Ovary (tissue), 10 donors: ENCODE measurements at places on chromosomes 12 and 14.
A peak's percentile ranks its signal among the peaks of the same experiment; 100 is the strongest.

- DNase-seq = peak; percentile 36
- no peaks in the 10 kb centered on the region for H3K27me3 ChIP-seq
- no peaks in the 10 kb centered on the region for H3K36me3 ChIP-seq
- H3K4me1 ChIP-seq = peaks cover 3% of the 10 kb centered on the region
Measured at GRCh38 chr12:95473231-95473883, 595 bp upstream of the METAP2 start.

GRCh38 chr12:24997970-24998582 lies 49.2 kb upstream of the BCAT1 start:
- H3K27ac ChIP-seq = no peak overlapping the region
- H3K4me3 ChIP-seq = no peak overlapping the region
- DNase-seq = no peak
- H3K36me3 ChIP-seq = no peaks in the 10 kb centered on the region
- H3K27me3 ChIP-seq = no peaks in the 10 kb centered on the region
- H3K4me1 ChIP-seq = peaks cover 1% of the 10 kb centered on the region

DNA sequence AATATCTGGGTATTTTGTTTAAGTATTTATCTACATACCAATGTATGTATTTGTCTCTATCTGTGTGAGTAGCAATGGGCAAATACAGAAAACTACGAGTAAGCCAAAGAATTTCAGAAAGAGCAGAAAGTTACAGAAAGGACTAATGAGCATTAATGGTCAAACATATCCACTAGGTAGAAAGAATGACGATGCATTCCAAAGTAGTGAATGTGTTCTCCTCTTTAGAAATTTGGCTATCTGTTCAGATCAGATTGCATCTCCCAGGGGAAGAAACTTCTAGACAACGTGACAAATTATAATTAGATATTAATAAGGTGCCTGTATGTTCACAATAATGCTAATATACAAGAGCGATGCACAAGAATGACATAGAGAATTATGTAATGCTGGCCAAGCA lies 194.5 kb upstream of the GZMB start:
- H3K36me3 ChIP-seq = no peaks in the 10 kb centered on the region
- no peak for DNase-seq
- H3K4me1 ChIP-seq = no peaks in the 10 kb centered on the region
- H3K4me3 ChIP-seq = no peak overlapping the region

GRCh38 chr14:97543221-97543620 lies 746.0 kb downstream of the VRK1 start:
- no peaks in the 10 kb centered on the region for H3K36me3 ChIP-seq
- H3K4me3 ChIP-seq = no peak overlapping the region
- no peaks in the 10 kb centered on the region for H3K27me3 ChIP-seq
- no peak overlapping the region for H3K27ac ChIP-seq
- no peaks in the 10 kb centered on the region for H3K4me1 ChIP-seq

GRCh38 chr14:70254476-70254961 lies 65.8 kb upstream of the SLC8A3 start:
- DNase-seq = peak; percentile 8
- no peaks in the 10 kb centered on the region for H3K27me3 ChIP-seq
- no peak overlapping the region for H3K4me3 ChIP-seq

DNA sequence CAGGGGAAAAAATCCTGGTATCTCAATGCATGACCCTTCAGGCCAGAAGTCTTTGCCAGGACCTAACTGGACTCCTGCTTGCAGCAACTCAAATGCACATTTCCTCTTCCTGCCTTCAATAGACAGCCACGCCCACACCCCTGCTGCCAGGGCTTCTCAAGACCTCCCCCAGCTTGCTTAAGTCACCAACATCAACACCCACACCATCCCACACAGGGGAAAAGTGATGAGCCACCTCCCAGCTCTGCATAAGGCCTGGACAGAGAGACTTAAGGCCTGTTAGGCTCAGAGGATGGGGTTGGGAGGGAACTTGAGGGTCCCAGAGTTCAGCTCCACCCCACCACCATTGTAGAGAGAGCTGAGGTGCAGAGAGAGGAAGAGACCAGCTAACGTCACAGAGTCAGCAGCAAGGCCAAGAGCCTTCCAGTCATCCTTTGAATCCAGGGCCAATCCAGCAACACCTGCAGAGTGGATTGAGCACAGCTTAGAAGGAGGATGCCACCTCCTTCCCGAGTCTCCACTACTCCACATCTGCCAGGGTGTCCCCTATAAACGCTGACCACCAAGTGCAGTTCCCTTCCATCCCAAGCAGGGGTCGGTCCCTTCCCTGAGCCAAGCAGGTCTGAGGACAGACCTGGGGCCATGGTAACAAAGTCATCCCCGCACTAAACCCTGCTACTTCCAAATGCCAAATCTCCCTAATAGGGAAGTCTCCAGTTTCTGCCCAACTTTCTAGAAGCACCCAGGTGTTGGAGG lies 50.0 kb downstream of the KDM2B start:
- H3K27me3 ChIP-seq = no peaks in the 10 kb centered on the region
- H3K4me3 ChIP-seq = no peak overlapping the region
- H3K27ac ChIP-seq = no peak overlapping the region
- H3K36me3 ChIP-seq = no peaks in the 10 kb centered on the region
- peak; percentile 71 for DNase-seq

- DNase-seq = no peak
- H3K4me3 ChIP-seq = no peak overlapping the region
- peaks cover 4% of the 10 kb centered on the region for H3K4me1 ChIP-seq
- H3K27me3 ChIP-seq = no peaks in the 10 kb centered on the region
- no peaks in the 10 kb centered on the region for H3K36me3 ChIP-seq
Measured at GRCh38 chr12:47184229-47184628, 104.5 kb upstream of the AMIGO2 start.
